Fibroblast of upper back skin (primary cell): ENCODE measurements at places on chromosomes 11 and 22.

GRCh38 chr11:116928102-116928777 is 90.8 kb upstream of the APOA1 start:
- DNase-seq = peak; percentile 23

- DNase-seq = no peak
These were observed 10.5 kb downstream of the ARHGEF17 start for GRCh38 chr11:73318501-73319011.

- DNase-seq = peak; percentile 29
These were observed 35.6 kb upstream of the ACER3 start for GRCh38 chr11:76824980-76825725.

- DNase-seq = no peak
These were observed 49.5 kb upstream of the ACCSL start for GRCh38 chr11:43998308-43998707.

DNA sequence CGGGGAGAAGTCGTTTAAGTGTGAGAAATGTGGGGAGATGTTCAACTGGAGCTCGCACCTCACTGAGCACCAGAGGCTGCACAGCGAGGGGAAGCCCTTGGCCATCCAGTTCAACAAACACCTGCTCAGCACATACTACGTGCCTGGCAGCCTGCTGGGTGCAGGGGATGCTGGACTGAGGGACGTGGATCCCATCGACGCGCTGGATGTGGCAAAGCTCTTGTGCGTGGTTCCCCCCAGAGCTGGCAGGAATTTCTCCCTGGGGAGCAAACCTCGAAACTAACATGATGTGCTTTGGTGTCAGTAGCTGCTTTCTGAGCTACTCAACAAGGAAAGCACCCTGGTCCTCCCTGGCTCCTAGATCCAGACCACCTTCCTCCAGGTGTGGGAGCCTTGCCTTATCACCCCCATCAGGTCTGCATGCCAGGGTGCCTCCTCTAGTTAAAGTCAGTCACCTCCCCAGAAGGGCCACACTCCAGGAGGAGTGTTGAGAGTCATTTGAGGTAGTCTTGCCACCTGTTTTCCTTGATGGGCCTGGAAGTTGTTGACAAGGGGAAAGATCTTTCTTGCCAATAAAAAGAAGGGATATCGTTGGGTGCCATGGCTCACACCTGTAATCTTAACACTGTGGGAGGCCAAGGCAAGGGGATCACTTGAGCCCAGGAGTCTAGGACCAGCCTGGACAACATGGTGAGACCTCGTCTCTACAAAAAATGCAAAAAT is 12.9 kb downstream of the ZNF74 start:
- DNase-seq = no peak
